ENCODE measurements at places on chromosomes 7 and 10.

- no peak for DNase-seq
Measured at GRCh38 chr10:17423632-17424186, 30.7 kb downstream of the ST8SIA6 start.

GRCh38 chr7:149510248-149510647, 12.6 kb upstream of the ZNF746 start:
- DNase-seq: no peak

DNA sequence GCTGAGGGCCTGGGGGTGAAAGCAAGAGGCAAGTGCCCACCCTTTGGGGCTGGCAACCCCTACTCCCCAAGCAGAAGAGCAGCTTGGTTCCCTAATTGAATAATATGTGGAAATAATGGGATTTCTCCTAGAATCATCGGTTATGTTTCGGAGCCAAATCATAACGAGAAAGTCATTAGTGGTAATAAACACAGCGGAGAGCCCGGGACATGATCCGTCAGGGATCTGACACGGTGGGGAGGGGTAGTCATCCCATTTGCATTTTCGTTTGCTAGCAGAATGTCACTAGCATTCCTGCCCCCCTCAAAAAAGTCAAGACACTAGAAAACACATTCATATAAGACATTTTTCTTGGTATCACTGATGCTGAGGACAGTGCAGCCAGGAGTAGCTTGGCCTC, 140.4 kb downstream of the CDH23 start:
- DNase-seq: no peak

GRCh38 chr7:2570021-2570420, 11.2 kb downstream of the IQCE start:
- DNase-seq: no peak

- no peak for DNase-seq
Measured at GRCh38 chr10:31606841-31607240, 287.8 kb downstream of the ZEB1 start.

DNA sequence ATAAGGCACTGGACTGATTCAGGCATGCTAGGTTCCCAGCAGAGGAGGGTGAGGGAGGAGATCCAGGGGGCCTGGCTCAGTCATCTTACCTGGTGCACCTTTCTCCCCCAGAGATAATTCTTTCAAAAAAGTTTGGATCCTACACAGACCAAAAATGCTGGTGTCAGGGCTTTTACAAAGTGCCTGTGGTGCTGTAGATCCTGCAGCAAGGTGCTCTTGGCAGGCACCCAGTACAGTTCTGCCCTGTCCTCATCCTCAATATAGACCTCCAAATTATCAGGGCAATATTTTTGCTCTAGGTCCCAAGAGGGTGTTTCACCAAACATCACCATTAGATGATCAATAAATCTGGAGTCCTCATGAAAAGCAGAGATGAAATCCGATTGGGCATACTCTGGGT, 78.5 kb upstream of the IGFBP3 start:
- no peak for DNase-seq

DNA sequence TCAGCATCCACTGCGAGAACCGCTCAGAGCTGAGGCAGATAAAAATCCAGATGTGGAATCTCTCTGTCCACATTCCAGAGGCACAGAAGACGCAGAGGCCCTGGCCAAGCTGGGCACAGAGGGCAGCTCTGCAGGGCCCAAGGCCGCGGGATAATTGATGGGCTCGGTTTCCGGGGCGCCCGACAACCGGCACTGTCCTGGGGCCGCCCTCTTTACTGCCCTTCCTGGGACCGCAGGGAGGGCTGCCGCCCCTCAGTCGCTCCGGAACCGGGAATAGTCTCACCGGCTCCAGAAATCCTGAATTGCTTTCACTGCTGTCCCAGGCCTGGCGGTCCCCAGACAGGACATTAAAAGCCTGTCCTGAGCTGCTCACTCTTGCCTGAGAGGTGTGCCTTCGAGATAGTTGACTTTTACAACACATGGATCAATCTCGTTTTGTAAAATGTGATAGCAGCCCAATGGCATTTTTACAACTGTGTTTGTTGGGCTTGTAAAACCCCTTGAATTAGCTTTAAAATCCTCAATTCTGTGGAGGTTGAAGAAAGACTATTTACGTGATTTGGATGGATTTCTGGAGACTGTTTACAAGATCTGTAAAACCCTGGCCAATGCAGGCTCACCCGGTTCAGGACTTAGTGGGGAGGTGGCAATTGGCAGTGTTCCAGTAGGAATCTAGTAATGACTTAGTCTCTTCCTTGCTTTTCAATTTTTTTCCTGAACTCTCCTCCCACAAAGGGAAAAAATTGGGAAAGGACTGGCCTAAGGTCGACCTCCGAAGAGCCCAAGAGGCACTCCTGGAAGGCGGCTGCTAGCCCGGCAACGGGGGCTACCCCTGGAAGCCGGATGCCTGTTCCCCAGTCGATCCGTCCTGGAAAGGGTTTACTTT, 1.4 kb upstream of the HOXA6 start:
- no peak for DNase-seq

DNA sequence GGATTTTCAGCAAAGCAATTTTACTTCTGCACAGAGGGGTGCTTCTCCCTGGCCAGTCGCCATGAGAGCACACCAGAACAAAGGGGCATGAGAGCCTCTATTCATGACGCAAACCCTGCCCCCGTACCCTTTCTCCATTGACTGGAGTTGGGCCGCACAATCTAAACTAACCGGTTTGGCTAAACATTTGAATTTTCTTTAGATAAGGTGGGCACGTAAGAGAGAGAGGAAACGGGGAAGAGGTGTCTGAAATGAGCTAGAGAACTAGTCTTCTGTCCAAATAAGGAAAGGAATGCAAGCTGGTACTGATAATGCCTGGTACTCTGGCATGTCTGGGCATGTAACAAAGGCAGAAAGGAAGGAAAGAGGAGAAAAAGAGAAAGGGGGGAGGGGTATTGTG, 13.2 kb upstream of the SCIN start:
- no peak for DNase-seq

DNA sequence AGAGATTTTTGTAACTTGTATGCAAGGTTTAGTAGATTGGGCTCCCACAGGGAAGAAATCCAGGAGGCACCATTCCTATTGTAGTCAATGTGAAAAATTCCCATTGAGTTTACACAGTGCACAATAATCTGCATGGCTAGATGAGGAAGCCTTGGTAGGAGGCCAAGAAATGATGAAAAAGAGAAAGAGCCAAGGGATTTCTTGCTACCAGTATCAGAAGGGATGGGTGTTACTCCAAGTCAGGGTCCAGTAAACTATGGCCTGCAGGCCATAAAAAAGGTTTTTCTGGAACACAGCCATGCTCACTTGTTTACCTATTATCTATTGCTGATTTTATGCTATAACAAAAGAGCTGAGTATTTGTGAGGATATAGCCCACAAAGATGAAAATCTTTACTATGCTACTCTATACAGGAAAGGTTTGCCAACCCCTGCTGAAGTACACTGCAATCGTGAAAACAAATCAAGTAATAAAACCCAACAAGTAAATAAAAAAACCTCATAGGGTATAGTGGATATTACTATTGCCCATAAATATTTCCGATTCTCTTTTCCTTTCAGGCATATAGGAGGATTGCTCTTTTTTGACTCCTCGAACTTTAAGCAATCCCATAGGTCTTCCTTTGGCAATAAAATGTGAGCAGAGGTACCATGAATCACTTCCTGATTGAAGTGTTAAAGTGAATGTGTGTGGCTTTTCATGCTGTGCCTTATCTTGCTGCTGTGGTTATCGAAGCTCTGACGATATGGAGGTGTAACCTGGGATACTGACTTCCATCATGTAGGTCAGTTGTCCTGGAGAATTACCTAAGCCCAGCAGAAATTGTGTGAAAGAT, 256.3 kb upstream of the MAGI2 start:
- no peak for DNase-seq

- peak; percentile 2 for DNase-seq
Measured at GRCh38 chr7:25216837-25217236, 11.4 kb downstream of the NPVF start.

GRCh38 chr10:86647773-86648703, 6.3 kb upstream of the OPN4 start:
- DNase-seq: no peak

GRCh38 chr10:103584216-103585010, 90.9 kb downstream of the NEURL1 start:
- DNase-seq: no peak

- DNase-seq: no peak
Measured at GRCh38 chr10:94571081-94571480, 25.5 kb downstream of the HELLS start.

GRCh38 chr7:1032536-1033181, 11.7 kb upstream of the GPR146 start:
- DNase-seq: no peak

DNA sequence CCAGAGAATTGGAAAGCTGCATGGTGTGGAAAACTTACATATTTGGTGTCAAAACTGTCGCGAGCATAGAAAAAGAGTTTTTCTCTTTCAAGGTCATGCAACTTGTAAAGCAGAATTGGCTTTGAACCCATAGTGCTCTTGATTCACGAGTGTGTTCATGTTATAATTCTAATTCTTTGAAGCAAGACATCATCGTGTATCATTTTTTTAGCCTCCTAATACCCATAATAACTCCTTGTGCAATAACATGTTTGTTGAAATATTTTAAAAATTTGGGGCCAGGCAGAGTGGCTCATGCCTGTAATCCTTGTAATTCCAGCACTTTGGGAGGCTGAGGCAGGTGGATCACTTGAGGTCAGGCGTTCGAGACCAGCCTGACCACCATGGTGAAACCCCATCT, 4.2 kb downstream of the CCL24 start:
- no peak for DNase-seq

Data from HS-27A (cell line).